ENCODE measurements at places on chromosomes 16 and 17.

DNA sequence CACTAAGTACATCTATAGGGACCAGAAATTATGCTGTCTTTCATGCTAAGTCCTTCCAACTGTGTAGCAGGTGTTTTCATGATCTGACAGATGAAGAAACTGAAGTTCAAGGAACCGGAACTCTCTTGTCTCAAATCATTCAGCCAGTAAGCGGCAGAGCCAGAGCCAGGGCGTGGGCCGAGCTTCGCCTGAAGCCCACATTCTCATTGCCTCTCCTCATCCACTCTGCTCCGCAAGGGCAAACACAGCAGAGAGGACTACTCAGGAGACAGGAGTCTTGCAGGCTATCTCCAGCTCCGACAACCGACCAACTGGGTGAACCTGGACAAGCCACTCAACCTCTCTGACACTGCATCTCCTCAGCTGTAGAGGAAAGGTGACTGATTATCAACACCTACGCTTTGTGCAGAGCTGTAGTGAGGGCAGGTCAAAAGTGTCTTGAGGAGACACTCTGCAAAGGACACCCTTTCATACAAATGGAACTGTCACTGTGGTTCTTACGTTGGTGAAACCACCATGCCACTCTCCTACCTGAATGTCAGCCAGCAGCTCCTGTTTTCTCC, 72.9 kb downstream of the CYTH1 start:
- no peak for DNase-seq

- no peak for DNase-seq
Measured at GRCh38 chr17:81230043-81230820, 7.5 kb upstream of the CEP131 start.

DNA sequence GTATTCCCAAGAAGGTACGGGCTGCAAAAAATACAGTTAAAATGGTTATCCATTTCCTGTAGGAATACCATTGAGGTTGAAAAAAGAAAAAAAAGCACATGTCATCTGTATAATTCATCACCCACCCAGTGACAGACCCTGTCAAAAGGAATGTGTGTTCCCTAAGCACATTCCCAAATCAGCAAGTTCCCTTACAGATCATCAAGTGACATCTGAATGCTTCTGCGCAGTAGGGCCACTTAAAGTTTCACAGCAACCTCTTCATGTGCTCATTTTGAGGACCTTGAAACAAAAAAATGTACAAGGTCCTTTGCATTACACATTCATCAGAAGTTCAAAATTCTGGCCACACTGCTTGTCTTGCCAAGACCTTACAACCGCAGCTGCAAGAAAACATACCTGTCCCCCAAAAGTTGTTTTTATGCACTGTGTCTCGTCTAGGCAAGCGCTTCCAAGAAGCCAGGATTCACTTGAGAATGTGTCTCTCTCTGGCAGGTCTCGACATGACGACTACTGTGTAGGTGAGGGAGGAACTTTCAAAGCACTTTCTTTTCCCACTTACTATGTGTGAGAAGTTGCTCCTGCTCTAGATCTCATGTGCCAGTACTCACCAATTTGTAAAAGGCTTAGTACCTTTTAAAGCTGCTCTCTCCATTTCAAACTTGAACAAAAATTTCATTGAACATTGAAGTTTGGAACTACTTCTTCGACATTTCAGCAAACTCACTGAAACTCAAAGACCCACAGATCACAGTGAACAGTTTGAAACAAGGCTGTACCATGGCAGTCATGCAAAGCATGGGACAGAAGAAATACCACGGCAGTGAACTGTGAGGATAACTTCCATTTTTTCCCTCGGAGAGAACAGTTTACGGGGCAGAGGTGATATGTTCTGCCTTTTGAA, 4.3 kb upstream of the POLG2 start:
- no peak for DNase-seq

- no peak for DNase-seq
Measured at GRCh38 chr16:49662569-49662968, 193.3 kb downstream of the ZNF423 start.

DNA sequence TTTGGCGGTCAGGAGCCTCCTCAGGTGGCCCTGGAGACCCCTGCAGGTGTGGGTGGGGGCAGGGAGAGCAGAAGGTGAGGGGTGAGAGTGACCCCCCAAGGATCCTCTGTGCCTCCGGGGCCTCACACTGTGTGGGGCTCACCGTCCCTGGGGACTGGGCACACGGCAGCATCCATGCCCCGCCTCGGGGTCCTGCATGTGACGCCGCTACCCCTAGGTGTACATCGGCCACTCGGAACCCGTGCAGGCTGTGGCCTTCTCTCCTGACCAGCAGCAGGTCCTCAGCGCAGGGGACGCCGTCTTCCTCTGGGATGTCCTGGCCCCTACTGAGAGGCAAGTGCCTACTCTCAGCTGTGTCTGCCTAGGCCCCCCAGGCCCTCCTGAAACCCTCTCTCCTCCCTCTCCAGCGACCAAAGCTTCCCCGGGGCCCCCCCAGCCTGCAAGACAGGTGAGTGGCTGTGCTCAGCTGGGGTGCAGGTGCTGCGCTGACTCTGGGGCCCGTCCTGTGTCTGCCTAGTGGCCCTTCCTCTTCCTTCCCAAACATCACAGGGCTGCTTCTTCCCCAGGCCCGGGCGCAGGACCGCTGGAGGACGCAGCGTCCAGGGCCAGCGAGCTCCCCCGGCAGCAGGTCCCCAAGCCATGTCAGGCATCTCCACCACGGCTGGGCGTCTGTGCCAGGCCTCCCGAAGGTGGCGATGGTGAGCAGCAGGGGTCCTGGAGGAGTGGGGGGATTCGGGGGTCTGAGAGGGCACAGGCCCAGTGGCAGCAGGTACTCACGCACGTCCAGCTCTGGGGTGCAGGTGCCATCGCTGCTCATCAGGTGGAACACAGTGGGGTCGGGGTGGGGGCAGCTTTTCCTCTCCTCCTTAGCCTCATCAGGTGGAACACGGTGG, 9.0 kb upstream of the RHOT2 start:
- DNase-seq = no peak

- DNase-seq = no peak
Measured at GRCh38 chr17:73360961-73361761, 49.4 kb upstream of the CDC42EP4 start.

GRCh38 chr16:28219282-28219681, 7.5 kb upstream of the XPO6 start:
- DNase-seq = no peak

- DNase-seq = no peak
Measured at GRCh38 chr17:70938336-70938735, 769.0 kb downstream of the KCNJ2 start.

- DNase-seq = no peak
Measured at GRCh38 chr17:76452127-76452659, 759 bp downstream of the UBE2O start.

DNA sequence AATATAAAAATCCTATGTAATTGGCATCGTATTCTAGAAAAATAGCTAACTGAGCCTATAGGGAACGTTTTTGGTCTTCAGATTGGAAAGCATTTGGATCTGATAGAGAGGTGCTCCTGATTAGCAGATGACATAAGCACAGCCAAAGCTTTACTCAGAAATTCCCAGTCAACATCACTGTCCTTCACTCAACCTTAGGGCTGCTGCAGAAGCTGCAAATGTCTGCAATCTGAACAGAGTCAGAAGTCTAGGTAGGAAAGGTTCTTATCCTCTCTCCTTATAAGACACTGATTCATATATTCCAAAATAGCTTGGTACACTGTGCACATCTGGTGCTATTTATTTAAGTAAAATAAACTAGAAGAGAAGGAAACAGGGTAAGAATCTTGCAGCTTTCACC, 19.2 kb downstream of the STRADA start:
- DNase-seq = no peak

- peak; percentile 66 for DNase-seq
Measured at GRCh38 chr17:59914274-59914854, 21.4 kb downstream of the RPS6KB1 start.
